ENCODE measurements at places on chromosomes 4 and X.

GRCh38 chr4:155885666-155886065, 17.8 kb upstream of the TDO2 start:
- no peak for DNase-seq

DNA sequence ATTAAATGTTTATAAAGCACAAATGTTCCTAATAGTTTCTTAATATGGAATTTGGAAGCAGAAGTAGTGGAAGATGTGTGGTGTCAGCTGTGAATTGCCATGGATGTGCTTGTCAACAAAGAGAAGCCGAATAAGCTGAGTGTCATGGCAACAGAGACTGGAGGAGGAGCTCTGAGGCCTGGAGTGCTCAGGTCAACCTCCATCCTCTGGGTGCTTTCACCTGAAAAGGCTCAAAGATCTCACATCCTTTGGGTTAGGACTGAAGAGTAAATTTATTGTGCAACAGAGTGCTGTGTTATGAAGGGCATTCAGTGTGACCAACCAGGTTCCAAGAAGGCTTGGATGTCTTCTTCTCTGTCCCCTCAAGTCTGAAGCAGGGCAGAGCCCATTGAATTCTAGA, 18.7 kb downstream of the SGMS2 start:
- no peak for DNase-seq

DNA sequence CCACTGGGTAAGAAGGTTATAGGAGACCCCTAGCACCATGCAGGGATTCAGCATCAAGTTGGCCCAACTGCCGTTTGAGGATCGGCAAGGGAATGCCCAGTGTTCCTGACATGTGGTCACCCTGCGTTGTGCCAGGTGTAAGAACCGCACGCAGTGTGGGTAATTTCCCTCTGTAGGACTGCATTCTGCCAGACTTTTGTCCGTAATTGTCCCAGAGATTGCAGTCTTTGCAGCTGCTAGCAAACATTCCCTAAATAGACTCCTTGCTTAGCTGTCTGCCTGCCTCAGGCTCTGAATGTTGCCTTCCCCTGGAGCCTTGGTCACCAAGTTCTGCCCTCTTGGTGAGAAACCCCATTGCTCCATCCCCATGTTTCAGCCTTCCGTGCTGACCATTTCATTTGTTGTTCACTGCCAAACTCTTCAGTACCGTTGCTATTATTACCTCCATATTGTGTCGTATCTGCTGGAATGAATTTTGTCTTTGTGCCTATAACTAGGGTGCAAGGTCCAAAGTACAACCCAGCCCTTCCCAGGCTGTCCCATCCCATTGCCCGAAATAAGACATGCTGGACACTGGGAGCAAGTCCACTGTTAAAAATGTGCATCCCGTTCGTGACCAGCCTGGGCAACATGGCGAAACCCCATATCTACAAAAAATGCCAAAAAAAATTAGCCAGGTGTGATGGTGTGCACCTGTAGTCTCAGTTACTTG, 53.8 kb upstream of the USP9X start:
- no peak for DNase-seq

- DNase-seq, result peak; percentile 78
Measured at GRCh38 chrX:153687121-153688039, at the start of gene SLC6A8. Gene SLC6A8, plus strand, starts transcription at chrX:153687926. Its CDS starts 649 bp downstream, at chrX:153688575.

DNA sequence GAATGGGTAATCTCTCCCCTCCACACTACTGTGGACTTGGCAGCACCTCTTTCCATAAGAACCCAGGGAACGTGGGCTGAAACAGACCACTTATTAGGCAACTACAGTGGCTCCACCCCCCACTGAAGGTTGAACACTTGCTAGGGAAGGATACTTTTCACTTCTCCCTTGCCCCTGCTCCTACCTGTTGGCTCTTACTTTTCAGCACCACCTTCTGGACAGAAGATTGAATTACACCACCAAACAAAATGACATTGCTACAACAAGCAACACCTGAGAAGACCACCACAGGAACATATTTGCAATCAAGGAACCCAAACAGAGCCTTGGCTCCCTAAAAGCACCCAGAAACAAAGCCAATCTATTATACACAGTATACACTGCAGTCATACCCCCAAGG, 132.1 kb upstream of the CXCL13 start:
- DNase-seq, result no peak

DNA sequence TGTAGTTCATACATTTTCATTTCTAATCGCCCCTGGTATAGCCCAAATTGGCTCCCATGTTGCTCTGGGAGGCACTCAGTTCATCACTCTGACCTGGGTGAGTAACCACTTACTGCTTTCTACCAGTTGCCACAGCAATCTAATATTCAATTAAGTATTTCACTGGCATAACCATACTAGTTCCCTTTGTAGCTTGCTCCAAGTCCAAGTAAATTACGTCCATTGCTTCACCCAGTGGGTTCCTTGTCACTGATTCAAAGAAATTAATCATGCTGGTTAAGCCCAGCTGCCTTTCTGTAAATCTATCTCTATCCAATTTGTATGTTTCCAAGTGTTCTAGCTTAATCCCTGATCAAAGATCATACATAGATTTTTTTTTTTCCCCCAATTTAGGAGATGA, 92.0 kb upstream of the CBR4 start:
- DNase-seq, result no peak

DNA sequence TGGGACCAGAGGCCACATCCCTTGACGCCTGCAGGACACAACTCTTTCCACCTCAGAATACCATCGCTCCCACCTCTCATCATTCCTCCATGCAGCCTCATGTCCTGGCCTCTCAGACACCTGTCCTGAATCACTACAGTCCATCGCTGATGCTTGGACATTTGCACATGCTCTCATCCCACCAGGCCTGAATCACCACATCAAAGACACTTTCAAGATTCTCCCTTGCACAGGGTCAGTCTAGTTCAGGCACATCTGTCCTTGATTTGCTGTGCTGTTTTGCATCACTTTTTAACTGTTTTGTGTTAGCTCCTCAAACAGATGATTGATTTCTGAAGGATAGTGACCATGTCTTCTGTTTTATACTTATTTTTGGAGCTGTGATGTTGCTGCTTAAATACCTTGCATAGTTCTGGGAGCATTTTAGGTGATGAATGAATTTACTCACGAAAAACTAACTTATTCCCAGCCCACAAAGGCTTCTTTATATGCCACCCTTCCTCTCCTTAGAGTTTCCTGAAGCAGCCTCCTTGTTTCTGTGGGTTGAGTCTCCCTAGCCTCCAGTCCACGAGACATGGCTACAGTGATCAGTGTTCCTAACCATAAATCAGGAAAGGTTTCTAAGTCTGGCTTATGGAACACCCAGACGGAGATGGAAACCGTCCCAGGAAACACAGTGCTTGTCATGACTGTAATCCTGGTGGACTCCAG, 2.6 kb downstream of the FAM114A1 start:
- DNase-seq, result no peak

- no peak for DNase-seq
Measured at GRCh38 chrX:20046223-20046622, 55.4 kb upstream of the BCLAF3 start.

DNA sequence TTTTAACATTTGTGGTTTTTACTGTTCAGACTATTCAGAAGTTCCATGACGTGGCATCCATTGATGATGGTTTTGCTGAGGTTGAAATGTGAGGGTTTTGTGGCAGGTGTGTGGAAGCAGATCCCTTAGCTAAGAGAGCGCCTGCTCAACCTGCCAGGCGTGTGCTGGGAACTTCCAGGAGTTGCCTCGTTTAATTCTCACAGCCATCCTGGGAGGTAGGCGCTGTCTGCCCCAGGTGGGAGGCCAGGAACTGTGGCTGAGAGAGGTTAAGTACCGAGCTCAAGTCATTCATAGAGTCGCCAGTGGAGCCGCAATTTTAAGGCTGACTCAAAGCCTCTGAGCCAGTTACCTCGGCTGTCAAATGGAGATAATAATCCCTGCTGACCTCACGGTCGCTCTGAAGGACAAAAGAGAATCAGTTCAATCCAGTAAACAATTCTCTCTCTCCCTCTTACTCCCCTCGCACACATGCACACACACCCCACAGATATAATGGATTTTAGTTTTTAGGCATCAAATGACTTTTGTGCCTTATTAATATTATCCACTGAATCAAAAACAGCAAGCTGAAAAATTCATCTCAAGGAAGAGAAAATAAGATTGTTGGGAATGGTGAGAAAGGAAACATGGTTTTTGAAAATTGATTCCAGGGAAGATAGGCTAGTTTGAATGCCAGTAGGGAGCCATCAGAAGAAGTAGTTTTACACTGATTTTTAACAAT, 171.3 kb downstream of the PTTG2 start:
- peak; percentile 41 for DNase-seq
